Hindlimb muscle (tissue), 1 donor: ENCODE measurements at places on chromosomes 4 and X. TPM values are rescaled to one million over a fixed set of nuclear protein-coding genes. Genes with fewer than 3 reads are reported as not detected.

DNA sequence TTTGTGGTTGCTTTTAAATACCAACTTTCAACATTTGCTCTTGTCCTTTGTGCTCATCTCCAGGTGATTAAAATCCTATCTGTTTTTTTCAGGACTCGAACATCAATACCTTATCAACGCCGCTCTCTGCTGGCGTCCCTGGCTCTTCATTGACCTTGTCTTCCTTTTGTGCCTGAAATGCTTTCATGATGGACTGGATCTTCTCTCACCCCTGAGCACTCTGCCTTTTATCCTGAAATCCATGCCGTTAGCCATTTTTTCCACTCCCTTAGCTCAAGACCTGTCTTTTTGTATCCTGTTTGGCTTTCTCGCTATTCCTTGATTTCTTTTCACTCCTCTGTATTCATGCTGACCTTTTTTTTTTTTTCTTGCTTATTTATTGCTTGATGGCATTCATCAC, 549.5 kb upstream of the CPEB2 start:
- no peak for DNase-seq

- DNase-seq, result no peak
Observed at GRCh38 chr4:42671431-42672194, 14.7 kb upstream of the ATP8A1 start.

DNA sequence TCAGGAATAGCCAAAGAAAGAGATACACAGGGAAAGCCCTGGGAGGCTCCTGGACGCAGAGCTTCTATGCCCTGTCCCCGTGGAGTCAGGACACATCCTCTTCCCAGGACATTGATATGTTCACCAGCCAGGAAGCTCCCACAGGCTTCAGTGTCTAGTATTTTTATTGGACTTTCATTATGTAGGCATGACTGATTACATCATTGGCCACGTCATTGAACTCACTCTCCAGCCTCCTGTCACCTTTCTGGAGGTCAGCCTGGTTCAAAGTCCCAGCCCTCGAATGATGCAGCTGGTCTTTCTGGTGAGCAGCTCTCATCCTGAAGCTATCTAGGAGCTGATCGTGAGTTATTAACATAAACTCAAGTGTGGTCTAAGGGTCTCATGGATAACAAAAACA, 104.1 kb downstream of the CPEB2 start:
- no peak for DNase-seq

GRCh38 chr4:15240764-15241163, 187.1 kb upstream of the C1QTNF7 start:
- no peak for DNase-seq

GRCh38 chr4:87326460-87326859, 3.8 kb upstream of the HSD17B13 start:
- DNase-seq, result no peak

- no peak for DNase-seq
Observed at GRCh38 chr4:118281611-118282442, 71.0 kb downstream of the PRSS12 start.

GRCh38 chr4:26263165-26263564, 57.6 kb upstream of the RBPJ start:
- DNase-seq, result no peak

DNA sequence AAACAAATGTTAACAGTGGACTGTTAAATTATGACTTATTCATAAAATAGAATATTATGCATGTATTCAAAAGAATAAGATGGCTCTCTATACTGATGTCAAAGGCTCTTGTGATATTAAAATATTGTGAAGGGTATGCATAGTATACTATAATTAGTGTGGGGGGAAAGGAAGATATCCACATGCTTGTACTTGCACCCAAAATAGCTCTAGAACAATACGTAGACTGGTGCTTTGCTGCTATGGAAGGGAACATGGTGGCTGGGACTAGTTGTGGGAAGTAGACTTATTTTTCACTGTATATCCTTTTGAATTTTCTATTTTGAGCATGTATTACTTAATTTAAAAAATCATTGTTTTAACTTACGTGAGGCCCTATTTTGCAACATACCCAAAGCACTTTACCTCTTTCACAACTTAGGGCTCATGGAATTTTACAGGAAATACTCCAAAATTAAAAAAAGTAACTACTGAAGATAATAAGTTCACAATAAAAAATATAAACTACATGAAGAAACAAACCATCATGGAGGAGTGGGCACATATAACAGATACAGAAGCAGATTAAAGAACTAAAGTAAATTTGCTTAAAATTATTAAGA, 7.9 kb downstream of the PGRMC2 start:
- DNase-seq, result no peak

DNA sequence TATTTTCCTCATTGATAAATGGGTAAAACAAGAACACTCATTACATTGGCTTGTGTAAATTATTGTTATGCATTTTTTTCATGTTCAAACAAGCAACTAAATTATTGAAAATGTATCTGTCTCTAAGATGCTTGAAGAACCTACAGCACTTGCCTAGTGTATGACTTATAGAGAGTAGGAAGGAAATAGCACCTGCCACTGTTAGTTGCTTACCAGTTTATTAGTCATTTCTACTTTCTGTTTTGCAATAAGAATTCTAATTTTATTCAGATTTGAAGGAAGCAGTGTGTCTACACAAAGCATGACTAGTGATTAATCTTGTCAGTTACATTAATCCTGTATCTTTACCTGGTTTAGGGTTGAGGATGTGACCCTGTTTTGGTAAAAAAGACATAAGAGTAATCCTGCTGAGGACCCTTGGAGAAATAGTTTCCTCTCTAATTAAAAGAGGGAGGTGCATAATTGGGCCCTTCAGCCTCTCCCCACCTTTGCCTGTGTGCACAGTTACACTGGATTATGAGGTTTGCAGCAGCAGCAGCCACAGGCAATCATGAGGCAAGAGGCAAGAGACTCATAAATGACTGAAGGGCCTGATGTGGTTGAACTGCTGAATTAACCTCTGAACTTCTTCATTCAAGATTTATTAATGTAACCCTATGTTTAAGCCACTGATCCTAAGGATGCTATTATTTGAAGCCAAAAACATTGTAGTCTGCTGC, 1202.1 kb downstream of the ADGRL3 start:
- no peak for DNase-seq

The ZNF674 gene
- 4.1 TPM for polyA plus RNA-seq

The KIF4A gene
- polyA plus RNA-seq, result 5.2 TPM

The ANTXR2 gene
- 94.7 TPM for polyA plus RNA-seq

The COL25A1 gene
- polyA plus RNA-seq, result 4.5 TPM

The LANCL3 gene
- polyA plus RNA-seq, result 0.26 TPM
